ENCODE measurements at places on chromosomes 13 and 19. TPM values are rescaled to one million over a fixed set of nuclear protein-coding genes. Genes with fewer than 3 reads are reported as not detected.

The TMEM190 gene
- not detected for polyA plus RNA-seq

The GRIN3B gene
- polyA plus RNA-seq = 0.01 TPM

The C19orf12 gene
- 47.1 TPM for polyA plus RNA-seq

The PTH2 gene
- not detected for polyA plus RNA-seq

The OLFM2 gene
- polyA plus RNA-seq = 3.0 TPM

The TMPRSS9 gene
- polyA plus RNA-seq = 0.19 TPM

The ZNF888 gene
- polyA plus RNA-seq = 1.3 TPM

The KIR2DL4 gene
- not detected for polyA plus RNA-seq

The RPL28 gene
- polyA plus RNA-seq = 768 TPM

The ZNF283 gene
- polyA plus RNA-seq = 5.0 TPM

The DCLK1 gene
- polyA plus RNA-seq = 5.2 TPM

The ATP8A2 gene
- 0.01 TPM for polyA plus RNA-seq

The CCL25 gene
- not detected for polyA plus RNA-seq

The MZF1 gene
- polyA plus RNA-seq = 12.5 TPM

The MCEMP1 gene
- polyA plus RNA-seq = 0.34 TPM

The SAE1 gene
- polyA plus RNA-seq = 84.1 TPM

The CYP4F2 gene
- not detected for polyA plus RNA-seq

The NDUFA11 gene
- 791 TPM for polyA plus RNA-seq

The ZNF358 gene
- polyA plus RNA-seq = 159 TPM

The CXCL17 gene
- polyA plus RNA-seq = not detected

The LGI4 gene
- polyA plus RNA-seq = 4.2 TPM

The PSG11 gene
- not detected for polyA plus RNA-seq

The CGB1 gene
- polyA plus RNA-seq = not detected

The N4BP2L1 gene
- polyA plus RNA-seq = 8.2 TPM

The ZNF578 gene
- 1.9 TPM for polyA plus RNA-seq

The KLF16 gene
- polyA plus RNA-seq = 3.5 TPM

The MIPEP gene
- 26.0 TPM for polyA plus RNA-seq

The PTGER1 gene
- polyA plus RNA-seq = 0.15 TPM

The CLDND2 gene
- not detected for polyA plus RNA-seq

The ADM5 gene
- polyA plus RNA-seq = 0.58 TPM

The MAN2B1 gene
- polyA plus RNA-seq = 23.0 TPM

The ATP1A3 gene
- 117 TPM for polyA plus RNA-seq

The ZSWIM9 gene
- 7.4 TPM for polyA plus RNA-seq

The ZNF737 gene
- 2.1 TPM for polyA plus RNA-seq

The PRMT1 gene
- polyA plus RNA-seq = 113 TPM

The KLK15 gene
- polyA plus RNA-seq = not detected

The SIGLEC10 gene
- polyA plus RNA-seq = 0.08 TPM

The ALOX5AP gene
- polyA plus RNA-seq = 15.1 TPM

The ZNF91 gene
- polyA plus RNA-seq = 9.5 TPM

The RASGRP4 gene
- polyA plus RNA-seq = 0.91 TPM

The NLRP9 gene
- polyA plus RNA-seq = not detected

The FCAR gene
- 0.15 TPM for polyA plus RNA-seq

The ZNF491 gene
- polyA plus RNA-seq = 1.2 TPM

The KLF12 gene
- polyA plus RNA-seq = 2.3 TPM

The LILRA1 gene
- polyA plus RNA-seq = 0.11 TPM

The CEACAM4 gene
- 0.46 TPM for polyA plus RNA-seq

The LHB gene
- not detected for polyA plus RNA-seq

The IGFL3 gene
- not detected for polyA plus RNA-seq

The CYP4F11 gene
- polyA plus RNA-seq = 0.27 TPM

The TMEM221 gene
- 0.04 TPM for polyA plus RNA-seq

The ZNF563 gene
- 1.9 TPM for polyA plus RNA-seq

The CD177 gene
- not detected for polyA plus RNA-seq

The DMPK gene
- 458 TPM for polyA plus RNA-seq

The ZIK1 gene
- 8.0 TPM for polyA plus RNA-seq

The CRX gene
- not detected for polyA plus RNA-seq

The KLK3 gene
- not detected for polyA plus RNA-seq

The WDR87 gene
- polyA plus RNA-seq = not detected

The ZNF426 gene
- polyA plus RNA-seq = 3.0 TPM

The PPP1R37 gene
- polyA plus RNA-seq = 24.0 TPM

Data from heart left ventricle (tissue), 16 donors.